ENCODE measurements at places on chromosomes 7 and 10.

DNA sequence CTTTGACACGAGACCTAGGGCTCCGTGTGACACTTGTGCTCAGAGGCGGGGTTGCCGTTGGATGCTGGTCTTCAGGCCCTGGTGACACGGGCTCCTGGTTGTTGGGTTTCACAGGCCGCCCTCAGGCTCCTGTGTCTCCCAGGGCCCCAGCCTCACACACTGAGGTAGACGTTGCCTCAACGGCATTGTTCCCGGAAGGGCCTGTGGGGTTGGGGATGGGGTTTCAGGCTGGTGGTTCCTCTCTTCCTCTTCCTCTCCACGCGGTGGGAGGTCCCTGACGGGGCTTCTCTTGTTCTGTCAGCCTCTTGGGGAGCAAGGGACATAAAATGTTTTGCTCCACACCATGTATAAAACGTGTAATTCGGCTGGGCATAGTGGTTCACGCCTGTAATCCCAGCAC is 125.1 kb downstream of the TRRAP start:
- no peak for DNase-seq

GRCh38 chr10:127452568-127452967 is 96.5 kb upstream of the NPS start:
- DNase-seq: no peak

- DNase-seq: peak; percentile 75
Observed at GRCh38 chr7:66043681-66044497, 31.7 kb upstream of the ASL start.

DNA sequence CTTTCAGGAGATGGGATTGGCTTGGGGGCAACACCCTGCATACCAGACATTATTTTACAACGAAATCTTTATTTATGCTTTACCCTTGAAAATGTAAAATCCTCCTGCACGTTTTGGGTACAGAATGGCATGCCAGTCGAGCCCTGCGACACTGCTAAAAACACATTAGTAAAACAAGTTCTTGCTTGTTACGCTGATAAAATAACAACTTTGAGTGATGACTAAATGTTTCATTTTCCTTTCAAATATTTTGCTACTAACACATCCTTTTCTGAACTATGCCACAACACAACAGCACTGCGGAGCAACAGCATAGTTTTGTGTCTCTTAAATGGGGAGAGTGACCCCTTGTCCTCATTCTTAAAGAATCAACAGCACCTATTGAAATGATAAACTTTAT is 76.0 kb upstream of the SEMA3D start:
- DNase-seq: no peak

GRCh38 chr7:86558680-86559501 is 84.8 kb upstream of the GRM3 start:
- DNase-seq: no peak

DNA sequence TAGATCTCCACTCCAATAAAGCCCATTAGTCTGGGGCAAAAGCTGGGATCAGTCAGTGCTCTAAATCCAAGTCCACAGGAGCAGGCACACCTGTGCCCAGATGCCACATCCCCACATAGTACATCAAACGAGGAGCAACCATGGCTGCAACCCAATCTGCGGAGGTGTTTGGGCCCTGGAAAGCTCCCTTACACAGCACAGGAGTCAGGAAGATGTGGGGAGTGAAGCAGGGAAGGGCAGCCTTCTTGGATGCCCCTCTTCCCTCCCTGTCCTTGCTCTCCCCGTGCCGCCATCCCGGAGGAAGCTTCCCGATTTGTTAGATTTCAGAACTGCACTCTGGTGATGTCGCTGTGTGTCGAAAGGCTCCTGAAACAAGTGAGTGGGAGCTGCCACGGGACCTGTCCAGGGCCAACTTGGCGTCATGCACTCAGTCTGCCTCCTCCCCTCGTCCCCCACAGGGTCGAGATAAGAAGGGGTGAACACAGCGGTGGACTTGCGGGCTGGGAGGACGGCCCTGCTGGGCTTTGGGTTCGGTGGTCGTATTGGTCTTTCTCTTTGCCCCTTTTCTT is 230.6 kb upstream of the GRB10 start:
- DNase-seq: no peak

DNA sequence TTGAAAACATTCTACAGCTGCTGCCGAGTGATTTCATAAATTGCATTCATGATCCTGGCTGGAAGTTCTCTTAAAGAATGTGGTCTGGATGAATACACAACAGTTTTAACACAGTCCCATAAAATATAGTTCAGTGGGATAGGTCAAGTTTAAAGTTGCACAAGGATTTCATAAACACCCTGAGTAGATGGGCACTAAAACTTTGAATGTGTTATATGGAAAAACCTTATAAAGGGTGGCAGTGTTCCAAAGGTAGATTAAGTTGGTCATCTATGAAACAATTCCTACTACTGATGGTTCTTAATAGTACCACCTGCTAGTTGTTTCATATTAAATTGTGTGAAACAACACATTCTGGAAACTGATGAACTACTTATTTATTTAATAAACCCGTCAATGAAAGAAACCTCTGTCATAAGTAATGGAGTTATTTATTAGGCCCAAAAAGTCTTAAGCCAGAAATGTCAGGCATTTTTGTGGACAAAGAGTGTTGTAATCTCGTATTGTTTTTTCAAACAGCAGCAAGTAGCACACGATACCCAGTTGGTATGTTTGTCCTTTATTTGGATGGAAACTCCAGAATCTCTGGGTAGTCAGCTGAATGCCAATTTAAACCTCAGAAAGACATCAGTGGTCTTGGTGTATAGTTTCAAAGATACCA is 14.3 kb upstream of the RPA3 start:
- no peak for DNase-seq

- DNase-seq: no peak
Observed at GRCh38 chr7:139669106-139670061, 108.4 kb downstream of the HIPK2 start.

GRCh38 chr7:132131196-132131595 is 445.1 kb downstream of the PLXNA4 start:
- no peak for DNase-seq

GRCh38 chr10:128922619-128923196 is 544.3 kb upstream of the MGMT start:
- no peak for DNase-seq

- no peak for DNase-seq
Observed at GRCh38 chr7:84490661-84491060, 296.1 kb upstream of the SEMA3A start.

- DNase-seq: no peak
Observed at GRCh38 chr10:93420091-93420490, 62.0 kb downstream of the MYOF start.

DNA sequence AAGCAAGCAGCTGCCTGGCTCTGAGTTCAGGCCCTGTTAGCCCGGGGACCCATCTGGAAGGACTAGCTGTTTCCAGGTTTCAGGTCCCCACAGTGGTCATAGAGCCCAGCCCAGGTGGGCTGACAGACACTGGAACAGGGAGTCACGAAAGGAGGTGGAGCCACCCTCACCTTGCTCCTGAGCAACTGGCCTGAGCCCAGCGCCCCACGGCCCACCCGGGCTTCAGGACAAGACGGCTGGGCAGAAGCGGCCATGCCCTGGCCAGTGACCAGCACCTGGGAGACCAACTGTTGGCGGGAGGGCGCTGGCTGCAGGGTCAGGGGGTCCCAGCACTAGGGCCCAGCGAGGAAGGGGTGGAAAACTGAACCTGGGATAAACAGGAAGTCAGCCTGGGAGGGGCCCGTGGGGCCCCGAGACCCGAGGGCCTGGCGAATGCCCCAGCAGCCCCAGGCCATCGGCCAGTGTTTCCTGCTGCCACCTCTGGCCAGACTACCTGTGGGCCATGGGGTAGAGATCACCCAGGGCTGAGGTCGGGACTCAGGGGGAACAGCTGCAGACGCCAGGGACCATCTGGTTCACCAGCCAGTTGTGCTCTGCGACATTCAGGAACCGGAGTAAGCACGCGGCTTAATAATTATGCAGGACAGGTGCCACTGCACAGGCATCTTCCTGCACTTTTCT is 282.1 kb upstream of the PPP2R2D start:
- no peak for DNase-seq

DNA sequence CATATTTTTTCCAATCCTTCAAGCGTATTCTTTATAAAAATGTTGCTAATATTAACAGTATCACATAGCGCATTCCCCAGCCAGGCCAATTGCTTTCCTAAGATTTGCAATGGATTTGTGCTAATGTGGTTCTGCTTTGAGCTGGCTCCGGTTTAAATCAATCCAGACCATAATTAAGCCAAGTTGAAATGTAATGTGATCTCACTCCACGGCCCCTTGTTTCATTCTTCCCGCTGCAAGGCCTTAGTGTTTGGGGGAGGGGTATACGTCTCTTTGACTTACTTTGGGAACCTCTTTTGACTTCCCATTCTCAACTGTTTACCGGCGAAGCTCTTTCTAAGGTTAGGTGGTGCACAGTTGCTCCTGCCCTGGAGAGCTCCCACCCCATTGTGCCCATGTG is 86.4 kb downstream of the PRPF18 start:
- DNase-seq: no peak

DNA sequence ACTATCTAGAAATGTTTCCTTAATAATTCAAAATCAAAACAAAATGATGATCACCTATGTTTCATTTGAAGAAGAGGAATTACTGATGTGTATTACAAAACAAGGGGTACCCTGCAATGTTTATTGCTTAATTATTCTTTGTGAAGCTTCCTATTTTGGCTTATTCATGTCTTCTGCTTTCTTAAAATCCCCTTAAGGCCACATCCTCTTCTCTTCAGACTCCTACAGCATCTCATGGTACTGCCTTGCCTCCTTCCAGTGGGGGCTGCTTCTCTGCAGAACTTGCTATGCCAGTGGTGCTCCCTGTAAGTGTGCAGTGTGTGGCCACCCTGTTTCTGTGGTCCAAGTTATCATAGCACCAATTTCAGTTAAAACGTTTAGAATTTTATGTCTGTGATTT is 35.0 kb downstream of the CCDC146 start:
- peak; percentile 35 for DNase-seq

- DNase-seq: no peak
Observed at GRCh38 chr10:130729876-130730275, 581.6 kb downstream of the TCERG1L start.

- peak; percentile 61 for DNase-seq
Observed at GRCh38 chr7:47253650-47254080, 328.2 kb downstream of the TNS3 start.

DNA sequence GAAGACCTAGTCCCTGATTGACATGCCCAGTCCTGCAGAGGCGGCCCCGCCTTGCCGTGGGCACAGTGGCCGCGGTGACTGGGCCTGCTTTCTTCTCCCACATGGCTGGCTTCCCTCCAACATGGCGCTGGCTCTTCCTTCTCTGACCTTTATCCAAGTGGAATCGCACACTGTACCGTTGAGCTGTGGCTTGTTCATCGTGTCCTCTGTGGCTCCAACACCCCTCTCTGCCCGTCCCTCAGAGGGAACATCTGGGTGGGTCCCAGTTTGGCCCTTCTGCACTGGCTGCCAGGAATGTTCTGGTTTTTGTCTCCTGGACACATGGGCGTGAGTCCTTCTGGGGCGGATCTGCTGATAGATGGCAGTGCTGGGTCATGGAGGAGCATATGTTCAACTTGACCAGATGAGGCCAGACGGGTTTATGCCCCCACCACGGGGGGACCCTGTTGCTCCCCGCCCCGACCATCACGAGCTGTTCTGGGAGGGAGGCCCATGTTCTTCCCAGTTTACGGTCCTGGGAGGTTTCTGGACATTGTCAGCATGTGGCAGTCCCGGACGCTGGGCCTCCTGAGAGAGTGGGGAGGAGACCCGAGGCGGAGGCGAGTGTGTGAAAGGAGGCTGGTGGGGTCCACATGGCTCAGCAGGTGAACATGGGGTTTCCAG is 63.5 kb downstream of the LHPP start:
- peak; percentile 83 for DNase-seq

GRCh38 chr10:70096705-70097420 is 35.8 kb downstream of the AIFM2 start:
- DNase-seq: no peak

GRCh38 chr7:9575716-9576115 is 1142.3 kb downstream of the NXPH1 start:
- DNase-seq: no peak

DNA sequence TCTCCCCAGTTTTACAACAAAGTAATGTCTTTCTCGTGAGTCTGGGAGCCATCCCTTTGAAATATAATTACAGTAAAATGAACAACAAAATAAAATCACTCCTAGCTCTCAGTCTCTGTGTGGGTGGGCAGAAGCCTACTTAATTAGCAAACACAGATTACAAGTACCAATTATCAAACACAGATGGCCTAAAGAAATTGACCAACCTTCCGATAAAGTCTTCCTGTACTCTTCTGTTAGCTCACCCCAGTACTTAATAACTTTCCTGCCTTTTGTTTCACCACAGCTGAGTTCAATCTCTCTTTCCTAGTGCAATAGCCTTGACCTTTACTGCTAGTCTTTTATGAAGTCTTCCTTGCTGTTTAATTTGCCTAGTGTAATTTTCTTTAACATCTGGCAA is 719.2 kb upstream of the MBL2 start:
- no peak for DNase-seq

GRCh38 chr10:26721561-26721960 is 24.1 kb downstream of the PDSS1 start:
- no peak for DNase-seq

DNA sequence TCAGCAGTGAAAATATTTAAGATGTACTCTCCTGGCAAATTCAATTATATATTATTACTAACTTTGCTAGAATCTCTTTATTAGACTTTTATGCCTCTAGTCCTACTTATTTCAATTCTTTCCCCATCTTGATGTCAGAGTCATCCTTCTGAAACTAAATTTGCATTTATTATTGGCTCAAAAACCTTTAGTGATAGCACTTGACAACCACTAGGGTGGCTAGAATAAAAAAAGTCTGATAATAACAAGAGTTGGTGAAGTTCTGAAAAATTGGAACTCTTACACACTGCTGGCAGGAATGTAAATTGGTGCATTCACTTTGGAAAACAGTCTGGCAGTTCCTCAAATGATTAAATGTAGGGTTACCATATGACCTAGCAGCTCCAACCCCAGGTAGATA is 73.8 kb downstream of the LSMEM1 start:
- DNase-seq: no peak

DNA sequence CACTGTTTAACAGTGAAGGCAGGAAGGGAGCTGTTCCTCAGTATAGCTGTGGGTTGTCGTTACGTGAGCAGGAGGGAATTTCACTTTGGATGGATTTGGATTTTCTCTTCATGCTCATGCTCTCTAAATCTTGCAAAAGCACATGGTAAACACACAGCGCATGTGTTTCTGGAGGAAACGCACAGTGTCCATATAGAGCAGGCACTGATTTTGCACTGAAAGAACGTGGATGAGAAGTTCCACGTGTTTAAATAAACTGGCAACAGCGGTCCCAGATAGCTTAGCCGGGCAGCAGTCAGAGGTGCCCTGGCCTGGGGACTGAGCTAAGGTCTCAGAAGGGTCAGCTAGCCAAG is 188.6 kb downstream of the MGMT start:
- DNase-seq: no peak

GRCh38 chr10:23951841-23952240 is 257.1 kb upstream of the KIAA1217 start:
- no peak for DNase-seq

- DNase-seq: no peak
Observed at GRCh38 chr7:133829336-133829897, 297.7 kb upstream of the LRGUK start.

GRCh38 chr7:159147246-159147645 is 2.6 kb upstream of the VIPR2 start:
- DNase-seq: no peak

GRCh38 chr7:100674411-100675104 is 1.0 kb downstream of the GNB2 start:
- DNase-seq: no peak

- no peak for DNase-seq
Observed at GRCh38 chr7:129245533-129245932, 20.7 kb downstream of the AHCYL2 start.

- DNase-seq: peak; percentile 84
Observed at GRCh38 chr10:119253433-119254174, 46.2 kb downstream of the GRK5 start.

- no peak for DNase-seq
Observed at GRCh38 chr7:50262916-50263690, 41.4 kb upstream of the IKZF1 start.

Measured in Right ventricle myocardium superior (tissue), 1 donor.